ENCODE measurements at places on chromosomes 2 and 18.

DNA sequence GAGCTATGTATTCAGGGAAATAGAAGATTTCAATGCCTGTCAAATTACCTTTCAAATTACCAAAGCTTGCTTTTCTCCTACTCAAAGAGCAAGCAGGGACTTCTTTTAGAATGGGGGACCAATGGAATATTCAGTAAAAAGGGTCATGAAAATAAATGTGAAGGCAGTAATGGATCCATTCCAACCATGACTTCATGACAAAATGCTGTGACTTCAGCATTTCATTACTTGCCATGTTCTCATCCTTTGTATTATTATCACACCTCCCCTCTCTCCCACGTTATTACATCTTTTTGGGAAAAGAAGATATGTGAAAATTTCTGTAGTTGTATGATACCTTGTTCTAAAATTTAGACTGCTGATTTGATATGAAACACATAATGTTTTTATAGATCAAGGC, 864.0 kb upstream of the FSHR start:
- no peak for DNase-seq

DNA sequence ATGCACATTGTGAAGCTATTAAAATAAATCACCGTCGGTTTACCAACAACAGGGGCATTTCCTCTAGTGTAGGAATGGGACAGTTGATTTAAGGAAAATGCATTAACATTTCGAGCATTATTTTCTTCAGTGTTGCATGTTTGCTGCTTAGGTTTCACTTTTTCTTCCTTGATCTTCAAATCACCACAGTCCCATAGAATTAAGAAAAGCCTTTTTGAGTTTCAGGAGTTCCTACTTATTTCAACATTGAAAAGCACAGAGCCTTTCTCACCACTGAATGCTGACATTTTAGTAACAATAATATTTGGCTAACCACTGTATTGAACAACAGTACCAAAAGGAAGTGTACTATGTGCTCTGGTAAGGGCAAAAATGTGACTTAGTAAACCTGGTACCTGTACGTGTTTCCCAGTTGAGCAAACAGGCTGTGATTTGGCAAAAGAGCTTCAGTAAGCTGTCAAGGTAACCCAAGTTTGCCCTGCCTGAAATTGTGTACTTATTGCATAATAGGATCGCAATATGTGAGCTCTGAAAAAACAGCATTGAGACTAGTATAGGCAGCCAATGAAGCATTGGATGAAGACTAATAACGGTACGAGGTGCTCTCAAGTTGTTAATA, 2.2 kb downstream of the LRRTM4 start:
- DNase-seq, result no peak

DNA sequence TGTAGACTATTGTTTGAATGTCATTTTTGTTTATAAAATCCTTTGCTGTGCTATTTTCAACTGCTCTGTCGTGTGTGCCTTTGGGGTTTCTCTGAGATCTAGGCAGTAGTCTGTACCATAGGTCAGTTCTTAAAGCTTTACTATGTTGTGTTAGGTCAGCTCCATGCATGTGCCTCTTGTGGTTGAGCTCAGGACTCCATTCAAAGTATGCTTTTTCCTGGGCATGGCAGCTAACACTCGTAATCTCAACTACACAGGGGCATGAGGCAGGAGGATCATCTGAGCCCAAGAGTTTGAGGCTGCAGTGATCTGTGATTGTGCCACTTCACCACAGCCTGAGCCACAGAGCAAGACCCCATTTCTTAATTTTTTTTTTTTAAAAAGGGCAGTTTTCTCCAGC, 174.4 kb upstream of the SPHKAP start:
- DNase-seq, result no peak

- DNase-seq, result no peak
Observed at GRCh38 chr2:119367472-119368099, 809 bp downstream of the DBI start.

DNA sequence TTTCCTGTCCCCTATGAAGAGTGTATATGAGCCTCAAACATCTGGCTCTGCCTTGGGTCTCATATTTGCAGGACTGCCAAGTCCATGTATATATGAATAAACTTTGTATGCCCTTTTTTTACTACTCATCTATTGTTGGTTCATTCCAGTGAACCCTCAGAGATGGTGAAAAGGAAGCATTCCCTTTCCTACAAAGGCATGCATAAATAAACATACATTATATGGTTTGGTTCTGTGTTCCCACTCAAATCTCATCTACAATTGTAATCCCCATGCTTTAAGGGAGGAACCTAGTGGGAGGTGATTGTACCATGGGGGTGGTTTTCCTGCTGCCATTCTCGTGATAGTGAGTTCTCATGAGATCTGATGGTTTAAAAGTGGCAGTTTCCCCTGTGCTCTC, 534.2 kb downstream of the SPAG16 start:
- DNase-seq, result no peak

DNA sequence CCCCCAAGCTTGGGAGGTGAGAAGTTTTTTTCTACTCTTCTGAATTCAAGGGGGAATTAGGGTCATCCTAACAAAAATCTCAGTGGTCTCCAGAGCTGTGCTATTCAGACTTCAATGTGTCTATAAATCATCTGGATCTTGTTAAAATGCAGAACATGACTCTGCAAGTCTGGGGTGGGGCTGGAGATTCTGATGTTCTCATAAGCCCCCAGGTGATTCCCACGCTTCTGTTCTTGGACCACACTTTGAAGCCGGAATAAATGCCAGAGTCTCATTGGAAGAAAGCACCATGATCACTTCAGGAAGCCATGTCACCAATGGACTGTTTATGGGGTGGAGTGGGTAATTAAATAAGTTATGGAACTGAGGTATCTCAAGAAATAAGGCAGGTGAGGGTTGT, 22.2 kb upstream of the SLC16A14 start:
- no peak for DNase-seq

DNA sequence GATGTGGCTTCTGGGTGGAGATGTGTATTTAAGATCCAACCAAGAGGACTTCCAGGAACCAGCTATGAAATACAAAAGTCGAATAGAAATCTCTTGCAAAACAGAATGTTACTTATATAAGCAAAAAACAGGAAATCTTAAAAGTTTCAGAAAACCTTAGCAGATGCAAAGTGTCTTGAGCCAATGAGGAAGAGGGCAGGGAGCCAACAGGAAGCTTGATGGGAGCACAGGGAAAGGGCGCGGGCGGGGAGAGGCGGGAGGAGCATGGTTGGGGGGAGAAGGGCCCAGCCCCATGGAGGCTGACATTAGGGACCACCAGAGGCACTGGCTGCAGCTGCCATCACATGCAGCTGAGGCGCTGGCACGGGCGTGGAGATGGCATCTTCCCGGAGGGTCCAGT, 203.3 kb downstream of the SNTG2 start:
- DNase-seq, result no peak

- no peak for DNase-seq
Observed at GRCh38 chr2:207855591-207855990, 85.9 kb upstream of the FZD5 start.

- no peak for DNase-seq
Observed at GRCh38 chr18:79515944-79516351, 120.2 kb downstream of the NFATC1 start.

DNA sequence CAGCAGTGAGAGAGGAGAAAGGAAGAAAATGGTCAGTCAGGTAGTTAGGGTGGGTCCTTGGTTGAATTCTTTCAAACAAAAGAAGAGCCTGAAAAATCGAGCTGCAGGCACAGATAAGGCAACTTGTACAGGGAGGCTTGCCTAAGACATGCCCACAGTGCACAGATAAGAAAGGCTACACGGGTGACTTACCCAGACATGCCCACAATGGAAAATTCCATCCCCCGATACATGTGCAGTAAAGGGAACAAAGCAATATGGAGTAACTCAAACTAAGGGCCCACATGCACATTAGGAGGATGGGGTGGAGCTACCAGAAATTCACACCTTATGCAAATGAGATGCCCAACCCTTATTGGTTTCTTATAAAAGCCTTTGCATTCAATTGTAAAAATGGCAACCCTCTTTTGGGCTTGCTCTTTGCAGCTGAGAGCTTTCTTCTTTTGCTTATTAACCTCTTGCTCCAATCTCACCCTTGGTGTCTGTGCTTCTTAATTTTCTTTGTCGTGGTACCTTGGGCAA, 110.3 kb upstream of the RMP24 start:
- no peak for DNase-seq

DNA sequence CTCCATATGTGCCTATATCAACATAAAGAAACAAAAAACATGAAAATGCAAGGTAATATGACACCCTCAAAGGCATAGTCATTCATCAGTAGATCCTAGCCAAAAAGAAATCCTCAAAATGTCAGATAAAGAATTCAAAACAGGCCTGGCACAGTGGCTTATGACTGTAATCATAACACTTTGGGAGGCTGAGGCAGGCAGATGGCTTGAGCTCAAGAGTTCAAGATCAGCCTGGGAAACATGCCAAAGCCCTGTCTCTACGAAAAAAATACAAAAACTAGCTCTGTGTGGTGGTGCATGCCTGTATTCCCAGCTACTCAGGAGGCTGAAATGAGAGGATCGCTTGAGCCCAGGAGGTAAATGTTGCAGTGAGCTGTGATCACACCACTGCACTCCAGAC, 284.6 kb upstream of the KLHL29 start:
- no peak for DNase-seq

DNA sequence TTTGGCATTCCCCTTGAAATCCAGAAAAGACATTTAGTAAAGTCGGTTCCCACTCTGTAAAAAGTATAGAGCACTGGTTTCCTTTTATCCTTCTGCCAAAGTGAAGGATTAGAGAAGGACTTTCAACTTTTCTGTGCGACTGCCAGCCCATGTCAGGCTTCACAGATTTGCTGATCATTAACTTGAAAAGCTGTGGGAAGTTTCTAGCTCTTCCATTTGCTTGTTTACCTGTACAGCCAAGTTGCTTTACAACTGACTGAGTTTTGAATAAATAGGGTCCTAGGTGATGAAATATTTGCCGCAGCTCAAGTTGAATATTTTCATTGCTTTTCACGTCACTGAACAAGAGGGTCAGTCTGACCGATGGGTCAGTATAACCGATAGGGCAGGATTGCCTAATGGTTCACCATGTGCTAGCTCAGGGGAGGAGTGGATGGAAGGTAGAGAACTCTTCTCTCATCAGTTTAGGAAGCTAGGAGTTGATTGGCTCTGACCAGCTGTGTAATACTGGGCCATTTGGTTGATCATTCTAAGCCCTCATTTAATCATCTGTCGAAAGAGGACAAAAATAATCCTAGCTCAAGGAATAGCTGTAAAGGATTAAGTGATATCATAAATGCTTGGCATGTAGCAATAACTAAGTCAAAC, 30.4 kb downstream of the UPP2 start:
- no peak for DNase-seq

DNA sequence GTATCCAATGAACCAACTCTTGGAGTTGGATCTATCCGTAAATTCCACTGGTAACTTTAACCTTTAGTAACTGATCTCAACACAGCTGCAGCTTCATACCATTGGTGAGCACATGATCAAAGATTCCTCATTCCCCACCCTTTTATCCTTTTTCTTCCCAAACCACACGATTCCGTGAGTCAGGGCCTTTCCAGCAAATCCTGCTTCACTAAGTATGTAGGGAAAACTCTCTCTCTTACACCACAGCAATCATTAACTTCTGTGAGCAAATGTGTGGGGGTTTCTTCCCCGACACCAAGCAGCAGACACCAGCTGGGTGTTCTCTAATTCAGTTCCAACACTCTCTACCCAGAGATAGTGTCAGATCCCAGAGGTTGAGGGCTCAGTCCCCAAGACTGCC, 23.5 kb downstream of the ELP2 start:
- peak; percentile 72 for DNase-seq

DNA sequence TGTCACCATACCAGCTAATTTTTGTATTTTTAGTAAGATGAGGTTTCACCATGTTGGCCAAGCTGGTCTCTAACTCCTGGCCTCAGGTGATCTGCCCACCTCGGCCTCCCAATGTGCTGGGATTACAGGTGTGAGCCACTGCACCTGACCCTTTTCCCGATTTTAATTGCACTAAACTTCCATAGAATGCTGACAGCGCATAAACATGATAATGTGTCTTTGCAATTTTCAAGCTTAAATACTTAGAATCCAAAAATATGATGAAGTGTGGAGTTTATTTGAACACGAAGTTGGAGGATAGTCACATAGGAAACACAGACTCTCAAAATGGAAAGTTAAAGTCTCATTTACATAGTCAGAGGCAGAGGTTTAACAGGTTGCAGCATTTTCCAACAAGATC, 138.6 kb downstream of the TPO start:
- DNase-seq, result no peak

- DNase-seq, result no peak
Observed at GRCh38 chr18:67710639-67711038, 194.1 kb upstream of the DSEL start.

- DNase-seq, result no peak
Observed at GRCh38 chr2:223199531-223200515, 147.8 kb downstream of the KCNE4 start.

DNA sequence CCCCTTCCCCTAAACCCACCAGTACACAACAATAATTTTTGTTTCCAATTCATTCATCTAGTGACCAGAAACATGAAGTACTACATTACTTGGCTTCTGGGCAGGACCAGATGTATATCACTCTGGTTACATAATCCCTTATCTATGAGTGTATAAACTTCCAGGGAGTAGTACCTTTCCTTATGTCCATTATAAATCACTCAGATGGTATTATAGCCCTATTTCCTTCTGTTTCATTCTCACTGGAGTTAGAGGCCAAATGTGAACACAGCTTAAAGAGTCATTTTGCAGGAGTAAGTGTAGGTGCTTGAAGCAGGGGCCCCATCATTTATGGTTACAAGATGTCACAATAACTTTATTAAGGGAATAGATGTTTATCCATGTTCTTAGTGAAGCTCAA, 894.4 kb upstream of the NXPH2 start:
- DNase-seq, result no peak

DNA sequence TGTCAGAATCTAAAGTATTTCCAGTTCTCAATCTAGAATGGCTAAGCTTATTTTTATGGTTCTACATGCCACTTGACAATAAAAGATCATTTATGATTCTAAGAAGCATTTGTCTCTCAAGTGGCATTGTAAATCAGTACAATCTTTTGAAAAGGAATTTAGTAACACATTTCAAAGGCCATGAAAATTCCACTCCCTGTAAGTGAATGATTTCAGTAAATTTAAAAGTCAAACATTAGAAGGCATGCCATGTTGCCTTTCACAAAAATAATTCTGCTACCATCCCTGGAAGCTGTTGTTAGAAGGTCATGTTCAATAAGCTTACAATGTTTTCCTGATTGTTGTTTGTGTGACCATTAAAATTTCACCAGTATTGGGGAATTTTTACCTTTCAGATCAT, 142.9 kb downstream of the RPIA start:
- DNase-seq, result no peak

DNA sequence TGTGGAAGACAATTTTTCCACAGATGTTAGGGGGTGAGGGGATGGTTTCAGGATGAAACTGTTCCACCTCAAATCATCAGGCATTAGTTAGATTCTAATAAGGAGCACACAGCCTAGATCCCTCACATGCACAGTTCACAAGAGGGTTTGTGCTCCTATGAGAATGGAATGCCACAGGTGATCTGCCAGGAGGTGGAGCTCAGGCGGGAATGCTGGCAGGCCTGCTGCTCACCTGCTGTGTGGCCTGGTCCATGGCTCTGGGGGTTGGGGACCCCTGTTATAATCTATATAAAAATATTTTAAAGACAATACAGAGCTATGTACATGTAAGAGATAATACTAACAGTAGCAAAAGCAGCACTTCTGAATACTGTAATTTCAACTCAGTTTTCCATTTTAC, 19.2 kb downstream of the CWC22 start:
- DNase-seq, result no peak

GRCh38 chr2:179129574-179130238, 79.8 kb upstream of the CCDC141 start:
- DNase-seq, result no peak

- DNase-seq, result no peak
Observed at GRCh38 chr2:206511283-206511682, 68.0 kb downstream of the ADAM23 start.

GRCh38 chr2:135030826-135031225, 16.4 kb downstream of the MAP3K19 start:
- no peak for DNase-seq
